ENCODE measurements at places on chromosomes 1 and 21.

- no peak for DNase-seq
These were observed 31.0 kb upstream of the EFHD2 start for GRCh38 chr1:15378729-15379128.

DNA sequence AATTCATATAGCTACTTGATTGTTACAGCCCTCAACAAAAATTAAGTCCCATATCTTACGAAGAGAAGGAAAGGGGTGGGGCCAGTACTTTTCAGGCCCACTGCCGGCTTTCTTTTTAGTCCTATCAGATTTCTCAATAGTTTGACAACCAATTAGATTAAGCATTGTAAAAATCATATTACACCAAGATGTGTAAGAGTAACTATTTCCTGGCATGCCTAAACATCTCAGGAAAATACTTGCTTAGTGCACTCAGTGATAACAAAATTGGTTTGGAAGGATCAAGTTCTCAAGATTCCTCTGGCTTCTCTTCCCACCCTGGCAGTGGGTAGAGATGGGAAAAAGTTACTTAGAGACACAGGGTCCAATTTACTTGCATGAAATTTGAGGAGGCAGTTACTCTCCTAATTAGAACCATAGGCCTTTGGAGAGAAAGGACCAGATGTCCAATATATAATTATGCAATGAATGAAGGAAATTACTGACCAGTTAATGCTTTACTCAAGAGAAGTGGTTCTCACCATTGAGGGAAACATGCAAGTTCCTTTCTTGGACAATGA, 30.1 kb downstream of the STPG1 start:
- no peak for DNase-seq

GRCh38 chr1:164598719-164599118, 39.7 kb downstream of the PBX1 start:
- no peak for DNase-seq

DNA sequence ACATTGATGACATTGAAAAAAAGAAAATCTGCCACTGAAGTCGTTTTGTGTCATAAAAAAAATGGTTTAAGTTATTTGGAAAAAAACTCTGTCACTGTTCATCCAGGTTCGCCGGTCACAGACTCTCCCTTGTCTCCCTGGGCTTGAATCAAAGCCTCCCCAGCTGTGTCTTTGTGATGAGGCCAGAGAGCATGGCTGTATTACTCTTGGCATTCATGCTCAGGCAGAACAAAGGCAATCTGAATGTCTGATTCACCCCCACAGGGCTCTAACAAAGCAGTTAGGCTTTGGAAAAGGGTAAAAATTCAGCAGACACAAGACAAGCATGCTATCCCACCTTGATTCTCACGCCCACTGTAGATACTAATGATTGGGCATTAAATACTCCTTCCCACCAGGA, 304.3 kb upstream of the PLD5 start:
- no peak for DNase-seq

DNA sequence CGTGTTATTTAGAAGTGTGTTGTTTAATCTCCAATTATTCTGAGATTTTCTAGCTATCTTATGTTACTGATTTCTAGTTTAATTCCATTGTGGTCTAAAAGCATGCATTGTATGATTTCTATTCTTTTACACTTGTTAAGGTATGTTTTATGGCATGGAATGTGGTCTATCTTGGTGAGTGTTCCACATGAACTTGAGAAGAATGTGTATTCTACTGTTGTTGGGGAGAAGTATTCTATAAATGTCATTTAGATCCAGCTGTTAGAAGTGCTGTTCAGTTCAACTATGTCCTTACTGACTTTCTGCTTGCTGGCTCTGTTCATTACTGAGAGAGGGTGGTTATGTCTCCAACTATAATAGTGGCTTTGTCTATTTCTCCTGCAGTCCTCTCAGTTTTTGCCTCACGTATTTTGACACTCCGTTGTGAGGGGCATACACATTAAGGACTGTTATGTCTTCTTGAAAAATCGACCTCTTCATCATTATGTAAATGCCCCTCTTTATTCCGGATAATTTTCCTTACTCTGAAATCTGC, 12.0 kb upstream of the PLA2G5 start:
- DNase-seq, result no peak

- no peak for DNase-seq
These were observed 20.2 kb downstream of the CLIC4 start for GRCh38 chr1:24765308-24765988.

GRCh38 chr1:157955857-157956256, 37.6 kb upstream of the KIRREL1 start:
- DNase-seq, result no peak

- DNase-seq, result no peak
These were observed 44.2 kb downstream of the PKNOX1 start for GRCh38 chr21:43018519-43018918.

DNA sequence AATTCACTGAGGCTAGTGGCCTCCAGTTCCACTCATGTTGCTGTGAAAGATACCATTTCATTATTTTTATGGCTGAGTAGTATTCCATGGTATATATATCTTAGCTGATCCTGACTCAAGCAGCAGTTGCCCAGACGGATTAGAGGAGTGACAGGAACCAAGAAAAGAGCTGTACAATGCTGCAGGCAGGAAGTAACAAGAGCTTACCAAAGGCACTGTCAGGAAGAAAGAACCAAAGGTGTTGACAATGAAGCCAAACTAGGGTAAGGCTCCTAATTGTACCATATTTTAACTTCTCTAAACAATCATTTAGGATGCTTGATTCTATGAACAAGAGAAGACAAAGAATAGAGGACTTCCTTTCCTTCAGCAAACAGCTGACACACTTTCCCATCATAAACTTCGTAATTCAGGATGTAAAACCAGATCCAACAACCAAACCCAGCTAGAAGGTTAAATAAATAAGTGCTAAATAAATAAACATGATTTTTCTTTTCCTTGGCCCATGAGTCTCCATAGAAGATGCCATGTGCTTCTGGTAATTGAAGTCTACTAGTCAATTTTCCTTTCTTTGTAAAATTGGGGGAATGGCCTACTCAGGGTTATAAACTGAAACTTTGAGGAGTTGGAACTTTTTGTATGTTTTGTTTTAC, 248.2 kb upstream of the SGIP1 start:
- no peak for DNase-seq
